ENCODE measurements at places on chromosomes 6 and 20.

DNA sequence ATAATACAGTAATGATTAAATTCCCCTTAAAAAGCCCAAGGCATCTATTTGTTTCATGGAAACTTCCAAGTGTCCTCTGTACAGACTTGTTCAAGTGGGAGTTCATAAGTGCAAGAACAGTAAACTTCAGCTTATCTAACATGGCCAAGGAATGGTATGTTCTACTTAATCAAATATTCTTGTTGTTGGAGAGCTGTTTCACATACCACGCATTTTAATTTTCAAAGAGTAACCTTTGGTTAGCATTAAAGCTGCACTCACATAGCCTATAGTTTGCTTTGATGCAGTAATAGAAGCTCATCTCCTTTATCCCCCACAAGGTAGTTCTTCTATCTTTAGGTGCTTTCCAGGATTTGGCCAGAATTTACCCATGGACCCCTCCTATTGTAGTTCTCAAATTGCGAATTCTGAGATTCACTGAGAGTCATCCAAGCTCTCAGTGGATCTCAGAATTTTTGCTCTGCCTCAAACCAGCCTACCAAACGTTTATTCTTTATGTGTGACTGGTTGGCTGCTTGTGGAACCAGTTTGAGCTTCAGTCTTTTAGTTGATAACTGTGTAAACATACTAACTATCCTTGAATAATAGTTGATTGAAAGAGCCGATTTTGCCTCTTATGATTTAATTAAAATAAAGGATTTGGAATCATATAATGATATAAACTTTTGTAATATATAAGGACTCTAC lies 668.0 kb upstream of the FLRT3 start:
- no peak for DNase-seq

DNA sequence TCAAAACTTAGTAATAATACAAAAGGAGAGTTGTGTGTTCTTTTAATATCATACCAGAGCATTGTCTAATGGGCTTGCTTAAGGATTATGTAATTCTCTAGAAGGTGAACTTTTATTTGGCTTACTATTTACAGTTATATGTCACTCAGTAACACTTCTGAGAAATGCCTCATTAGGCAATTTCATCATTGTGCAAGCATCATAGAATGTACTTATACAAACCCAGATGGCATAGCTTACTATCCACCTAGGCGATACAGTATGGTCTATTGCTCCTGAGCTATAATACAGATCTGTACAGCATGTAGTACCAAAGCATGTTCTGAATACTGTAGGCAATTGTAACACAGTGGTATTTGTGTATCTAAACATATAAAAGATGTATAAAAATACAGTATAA lies 340.1 kb downstream of the PHF3 start:
- DNase-seq = no peak

DNA sequence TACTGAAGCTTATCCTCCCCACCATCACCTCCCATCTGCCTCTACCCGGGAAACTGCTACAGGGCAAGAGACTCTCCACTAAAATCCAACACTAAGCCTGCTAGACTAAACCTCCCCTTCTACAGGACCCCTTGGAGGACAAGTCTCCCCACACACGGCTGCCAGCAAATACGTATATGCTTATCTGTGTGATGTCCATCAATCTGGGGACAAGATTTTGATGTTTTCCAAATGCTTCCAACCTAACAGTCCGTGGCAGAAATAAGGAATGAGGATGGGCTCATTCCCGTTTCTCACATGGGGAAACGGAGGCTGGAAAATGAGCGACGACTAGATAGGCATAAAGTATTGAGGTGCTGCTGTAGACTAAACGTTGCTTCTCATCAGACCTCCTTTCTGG lies 1.8 kb downstream of the KCNK5 start:
- no peak for DNase-seq

DNA sequence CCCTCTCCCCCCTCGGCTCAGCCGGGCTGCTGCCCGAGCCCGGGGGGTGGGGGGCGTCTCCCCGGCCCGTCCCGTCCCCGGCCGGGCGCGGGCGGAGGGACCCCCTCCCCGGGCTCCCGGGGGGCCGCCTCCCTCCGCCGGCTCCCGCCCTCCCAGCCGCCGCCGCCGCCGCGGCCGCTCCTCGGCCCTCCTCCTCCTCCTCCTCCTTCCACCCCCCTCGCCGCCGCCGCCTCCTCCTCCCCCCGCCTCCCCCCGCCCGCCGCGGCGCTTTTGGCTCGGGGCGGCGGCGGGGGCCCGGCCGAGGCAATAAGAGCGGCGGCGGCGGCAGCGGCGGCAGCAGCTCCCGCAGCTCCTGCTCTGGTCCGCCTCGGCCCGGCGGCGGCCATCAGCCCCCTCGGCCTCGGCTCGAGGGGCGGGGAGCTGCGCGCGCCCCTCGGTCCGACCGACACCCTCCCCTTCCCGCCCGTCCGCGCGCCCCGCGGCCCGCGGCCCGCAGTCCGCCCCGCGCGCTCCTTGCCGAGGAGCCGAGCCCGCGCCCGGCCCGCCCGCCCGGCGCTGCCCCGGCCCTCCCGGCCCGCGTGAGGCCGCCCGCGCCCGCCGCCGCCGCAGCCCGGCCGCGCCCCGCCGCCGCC lies 38.7 kb downstream of the GNAS start:
- DNase-seq = peak; percentile 74

DNA sequence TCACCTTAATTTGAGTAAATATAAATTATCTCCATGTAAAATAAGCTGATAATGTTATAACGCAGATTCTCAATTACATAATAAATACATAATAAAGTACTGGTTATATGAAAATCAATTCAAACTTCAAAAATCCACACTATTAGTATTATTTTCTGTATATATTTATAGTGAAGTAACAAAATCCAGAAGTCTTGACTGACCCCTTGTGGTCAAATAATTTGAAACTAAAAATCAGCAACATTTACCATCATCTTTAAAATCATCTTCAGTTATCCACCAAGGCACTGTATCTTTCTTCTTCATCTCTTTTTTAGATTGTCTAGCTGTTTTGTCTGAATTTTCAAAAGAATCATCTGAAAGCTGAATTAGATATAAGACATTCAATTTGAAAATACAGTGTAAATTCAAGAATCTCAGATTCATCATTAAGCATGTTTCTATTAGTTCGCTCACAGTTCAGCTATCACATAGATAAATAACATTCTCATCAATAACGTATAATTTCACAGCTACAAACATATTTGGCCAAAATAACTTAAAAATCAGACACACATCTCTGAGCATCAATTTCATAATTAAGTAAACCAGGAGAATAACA lies 6.5 kb downstream of the CEP162 start:
- DNase-seq = peak; percentile 8

DNA sequence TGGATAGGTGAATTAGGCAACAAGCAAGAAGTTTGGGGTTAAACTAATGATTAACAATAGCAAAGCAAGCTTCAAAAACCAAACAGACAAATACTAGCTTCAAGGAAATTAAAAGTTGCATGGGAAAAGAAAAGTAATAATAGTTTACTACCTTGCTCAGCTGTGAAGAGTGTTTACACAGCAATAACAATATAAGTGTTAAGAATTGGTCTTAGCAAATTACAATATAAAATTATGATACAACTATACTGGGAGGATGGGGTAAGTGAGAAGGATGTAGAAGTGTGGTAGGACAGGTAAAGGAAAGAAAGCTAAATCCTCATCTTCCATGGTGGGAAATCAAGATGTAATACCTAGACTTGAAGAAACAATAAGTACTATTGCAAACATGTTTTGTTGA lies 137.7 kb upstream of the MAFB start:
- DNase-seq = no peak

DNA sequence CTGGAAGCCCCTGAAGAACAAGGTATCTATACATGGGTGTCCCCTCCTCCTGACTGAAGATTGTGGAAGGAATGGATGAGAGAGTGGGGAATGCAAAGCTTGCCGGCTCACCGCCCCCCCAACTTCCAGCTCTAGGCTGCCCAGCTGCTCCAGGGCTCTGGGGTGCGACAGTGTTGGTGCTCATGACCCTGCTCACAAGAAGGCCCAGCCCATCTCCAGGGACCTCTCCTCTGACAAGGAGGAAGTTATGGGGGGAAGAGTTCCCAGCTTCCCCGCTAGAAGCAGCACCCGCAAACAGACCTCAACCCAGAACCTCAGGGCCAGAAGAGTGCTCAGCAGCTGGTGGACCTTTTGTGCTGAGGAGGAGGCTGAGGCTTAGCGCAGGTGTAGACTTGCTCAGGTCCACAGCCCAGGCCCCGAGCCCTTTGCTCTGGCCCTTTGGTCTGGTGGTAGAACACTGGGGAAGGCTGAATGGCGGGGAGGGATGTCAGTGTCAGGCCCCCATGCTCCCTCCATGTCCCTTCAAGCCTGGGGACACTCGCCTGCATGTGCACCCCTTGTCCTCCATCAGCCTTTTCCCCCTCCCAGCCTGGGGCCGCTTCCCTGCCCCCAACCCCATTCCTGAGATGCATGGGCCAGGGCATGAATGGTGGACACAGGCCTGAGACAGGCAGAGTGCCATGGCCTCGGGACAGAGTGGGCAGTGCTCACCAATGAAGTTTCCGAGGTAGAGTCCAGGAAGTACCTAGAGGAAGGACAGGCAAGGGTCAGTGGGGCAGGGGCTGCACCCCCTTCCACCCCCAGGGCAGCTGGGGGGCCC lies 1.3 kb downstream of the DUSP15 start:
- no peak for DNase-seq

DNA sequence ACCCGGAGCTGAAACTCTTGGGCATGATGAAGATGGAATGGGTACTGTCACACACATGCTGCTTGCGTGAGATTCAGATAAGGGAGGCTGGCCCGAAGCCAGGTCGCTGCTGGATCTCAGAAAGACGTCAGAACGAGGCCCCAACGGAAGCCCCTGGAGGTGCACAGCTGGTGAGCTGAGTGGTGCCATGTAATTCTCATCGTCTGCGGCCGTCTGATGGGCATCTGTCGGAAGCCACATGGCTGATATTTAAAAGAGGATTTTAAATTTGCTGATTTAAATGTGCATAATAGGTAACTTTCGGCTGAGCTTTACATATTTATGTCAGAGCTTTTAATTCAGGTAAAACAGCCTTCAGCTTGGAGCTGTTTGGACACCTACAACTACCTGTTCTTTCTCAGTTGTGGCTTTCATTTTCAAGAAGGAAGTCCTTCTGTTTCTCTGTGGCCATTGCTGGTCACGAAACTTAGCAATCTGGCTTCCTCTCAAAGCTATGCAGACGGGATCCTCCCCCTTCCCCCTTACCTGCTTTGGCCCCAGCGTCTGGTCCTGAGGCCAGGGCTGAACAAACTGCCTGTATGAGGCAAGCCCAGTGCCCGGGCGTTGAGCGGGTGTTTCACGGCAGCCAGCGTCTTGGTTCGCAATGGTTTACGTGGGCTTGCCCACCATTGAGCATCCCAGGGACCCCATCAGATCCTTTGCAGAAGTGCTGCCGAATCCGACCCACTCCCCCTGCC lies 9.2 kb downstream of the SLCO4A1 start:
- peak; percentile 59 for DNase-seq

DNA sequence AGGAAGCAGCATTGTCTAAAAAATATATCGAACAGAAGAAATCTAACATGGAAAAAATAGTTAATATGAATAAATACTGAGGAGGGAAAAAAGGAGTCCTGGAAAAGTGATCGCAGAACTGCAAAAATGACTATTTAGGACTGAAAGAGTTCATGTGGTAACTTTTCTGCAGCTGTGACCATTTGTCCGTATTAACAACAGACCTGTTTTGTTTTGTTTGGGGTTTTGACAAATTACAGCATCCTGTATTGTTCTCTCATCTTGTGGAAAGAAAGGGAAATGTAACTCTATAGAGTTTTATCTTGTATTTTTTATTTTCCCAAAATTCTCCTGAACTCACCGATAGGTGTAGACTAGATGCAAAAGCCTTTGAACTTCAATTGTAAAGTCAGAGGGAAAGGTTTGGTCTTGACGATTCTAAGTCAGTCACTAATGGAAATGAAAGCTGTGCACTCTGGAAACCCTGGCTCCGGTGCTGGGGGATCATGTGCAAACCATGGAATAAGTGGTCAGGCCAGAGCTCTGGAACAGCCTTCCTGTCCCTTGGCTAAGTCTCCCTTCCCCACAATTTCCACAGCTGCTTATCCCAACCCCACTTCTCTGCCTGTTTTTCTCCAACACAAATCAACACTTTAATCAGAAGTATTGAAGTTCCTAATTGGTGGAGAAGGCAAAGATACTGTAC lies 51.2 kb upstream of the MARCKS start:
- no peak for DNase-seq

DNA sequence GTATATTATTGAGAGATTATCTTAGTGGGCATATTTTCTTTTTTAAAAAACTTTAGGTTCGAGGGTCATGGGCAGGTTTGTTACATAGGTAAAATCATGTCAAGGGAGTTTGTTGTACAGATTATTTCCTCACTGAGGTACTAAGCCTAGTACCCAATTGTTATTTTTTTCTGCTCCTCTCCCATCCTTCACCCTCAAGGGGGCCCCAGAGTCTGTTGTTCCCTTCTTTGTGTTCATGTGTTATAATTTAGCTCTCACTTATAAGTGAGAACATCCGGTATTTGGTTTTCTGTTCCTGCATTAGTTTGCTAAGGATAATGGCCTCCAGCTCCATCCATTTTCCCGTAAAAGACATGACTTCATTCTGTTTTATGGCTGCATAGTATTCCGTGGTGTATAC lies 247.9 kb upstream of the RAB32 start:
- no peak for DNase-seq

DNA sequence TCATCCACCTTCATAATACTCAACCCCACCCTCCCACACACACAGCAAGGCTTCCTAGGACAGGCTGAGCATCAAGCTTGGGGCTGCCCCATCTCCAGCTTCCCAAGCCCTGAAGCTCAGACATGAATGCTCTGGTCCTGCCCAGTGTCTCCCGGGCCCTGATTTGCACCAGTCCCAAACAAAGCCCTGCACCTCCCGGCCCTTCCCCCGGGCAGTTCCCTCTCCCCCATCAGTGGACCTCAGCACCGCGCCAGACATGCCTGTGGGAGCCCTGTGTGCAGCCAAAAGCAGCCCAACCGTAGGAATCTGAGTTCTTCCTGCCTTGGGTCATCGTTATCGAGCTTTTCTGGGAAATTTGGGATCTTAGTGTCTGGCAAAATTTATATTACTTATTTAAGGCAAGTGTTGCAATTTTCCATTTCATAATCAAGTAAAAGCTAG lies 63.5 kb downstream of the THBS2 start:
- DNase-seq = no peak

GRCh38 chr6:118645395-118645794 lies 6.0 kb downstream of the CEP85L start:
- no peak for DNase-seq

- no peak for DNase-seq
Measured at GRCh38 chr6:169029861-169030260, 223.8 kb downstream of the THBS2 start.

DNA sequence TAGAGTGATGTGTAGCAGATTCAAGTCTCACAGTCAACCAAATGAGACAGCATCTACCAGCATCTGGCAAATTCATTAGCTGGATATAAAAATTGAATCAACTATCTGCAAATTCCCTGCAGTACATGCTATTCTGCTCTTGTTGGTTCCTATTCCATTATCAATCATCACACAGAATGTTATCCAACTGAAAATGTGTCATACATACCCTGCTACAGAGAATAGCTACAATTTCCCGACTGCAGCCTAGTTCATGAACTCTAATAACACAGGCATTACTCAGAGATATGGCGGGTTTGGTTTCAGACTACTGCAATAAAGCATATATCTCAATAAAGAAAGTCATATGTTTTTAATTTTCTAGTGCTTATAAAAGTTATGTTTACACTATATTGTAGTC lies 78.4 kb downstream of the AHI1 start:
- DNase-seq = no peak

All from CD4-positive, alpha-beta T cell treated with Interleukin-15 for 4 hours (primary cell).